Stimulated activated CD4-positive, alpha-beta T cell treated with anti-CD3 and anti-CD28 coated beads, Interleukin-15, amount 100 ng/mL, for 24 hours (primary cell): ENCODE measurements at places on chromosomes 16 and 17.

GRCh38 chr16:87032554-87032953, 284.6 kb downstream of the C16orf95 start:
- no peak for DNase-seq

- DNase-seq, result no peak
Observed at GRCh38 chr16:53599548-53599947, 96.5 kb upstream of the AKTIP start.

GRCh38 chr17:32798938-32799337, 78.0 kb downstream of the MYO1D start:
- DNase-seq, result no peak

DNA sequence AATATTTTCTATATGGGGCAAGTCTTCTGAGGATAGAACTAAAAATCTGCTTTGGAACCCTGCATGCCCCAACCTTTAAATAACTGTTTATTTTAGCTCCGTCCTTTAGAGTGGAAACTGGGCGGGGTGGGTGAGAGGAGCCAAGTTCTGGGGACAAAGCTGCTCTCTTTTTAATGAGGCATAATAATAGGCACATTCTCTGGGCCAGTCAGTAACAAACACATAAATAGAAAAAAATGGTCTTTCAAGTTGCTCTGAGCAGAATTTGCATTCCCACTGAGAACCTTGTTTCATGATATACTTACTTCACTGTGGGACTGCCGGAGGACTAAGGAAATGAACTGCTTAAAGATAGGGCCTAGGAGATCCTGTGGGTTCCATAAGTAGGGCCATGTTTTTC, 51.5 kb downstream of the KNOP1 start:
- DNase-seq, result no peak

DNA sequence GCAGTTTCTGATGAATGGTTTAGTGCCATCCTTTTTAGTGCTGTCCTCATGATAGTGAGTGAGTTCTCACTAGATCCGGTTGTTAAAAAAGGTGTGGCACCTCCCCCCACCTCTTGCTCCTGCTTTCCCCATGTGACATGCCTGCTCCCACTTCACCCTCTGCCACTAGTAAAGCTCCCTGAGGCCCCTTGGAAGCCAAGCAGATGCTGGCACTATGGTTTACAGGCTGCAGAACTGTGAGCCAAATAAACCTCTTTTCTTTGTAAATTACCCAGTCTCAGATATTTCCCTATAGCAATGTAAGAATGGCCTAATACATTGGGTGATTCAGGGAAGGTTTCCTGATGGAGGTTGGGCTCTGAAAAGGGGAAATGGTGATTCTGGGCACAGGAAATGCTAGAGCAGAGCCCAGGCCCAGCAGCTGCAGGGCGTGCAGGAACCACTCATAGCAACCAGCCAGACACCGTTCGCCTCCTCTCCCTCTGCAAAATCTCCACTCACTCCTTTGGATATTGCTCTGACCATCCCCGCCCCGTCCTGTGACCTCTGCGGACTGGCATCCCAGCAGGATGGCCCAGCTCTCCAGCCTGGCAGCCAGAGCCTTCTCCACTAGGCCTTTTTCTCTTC, 2.6 kb upstream of the ADORA2B start:
- no peak for DNase-seq

DNA sequence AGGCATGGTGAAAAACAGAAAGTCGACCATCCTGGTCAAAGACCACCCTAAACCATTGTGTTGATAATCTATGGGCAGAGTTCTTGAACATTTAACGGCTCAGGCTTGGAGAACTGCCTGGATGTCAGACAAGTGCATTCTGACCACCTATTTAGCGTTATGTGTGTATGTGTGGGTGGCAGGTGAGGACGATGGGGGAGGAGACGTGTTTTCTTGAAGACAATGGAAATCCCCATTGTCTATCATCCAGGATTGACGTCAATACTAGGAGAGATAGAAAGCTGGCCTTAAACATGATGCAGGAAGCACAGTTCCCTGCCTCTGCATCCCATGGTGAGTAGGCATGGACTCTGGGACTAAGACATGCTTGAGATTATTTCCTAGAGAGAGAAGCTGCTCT, 157.4 kb upstream of the MAF start:
- DNase-seq, result no peak

- no peak for DNase-seq
Observed at GRCh38 chr17:80008848-80009247, 26.8 kb downstream of the TBC1D16 start.

DNA sequence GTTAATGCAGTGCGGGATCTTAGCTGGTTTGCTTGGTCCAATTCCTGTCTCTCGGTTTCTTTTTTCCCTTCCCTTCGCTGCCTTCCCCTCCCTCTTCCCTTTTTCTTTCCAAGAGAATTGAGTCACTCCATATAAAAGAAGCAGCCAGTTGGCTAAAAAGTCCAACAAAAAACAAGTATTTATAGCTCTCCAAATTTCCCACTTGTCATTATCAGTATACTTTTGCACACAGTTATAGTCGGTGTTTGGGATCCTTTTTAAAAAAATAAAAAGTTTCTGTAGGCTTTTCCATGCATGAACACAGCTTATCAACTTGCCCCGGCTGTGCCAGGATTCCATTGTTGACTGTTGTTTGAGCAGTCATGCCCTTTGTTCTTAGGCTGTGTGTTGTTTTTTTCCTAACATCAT, 24.9 kb downstream of the HMOX2 start:
- DNase-seq, result no peak

GRCh38 chr17:72259922-72260321, 139.1 kb downstream of the SOX9 start:
- no peak for DNase-seq

DNA sequence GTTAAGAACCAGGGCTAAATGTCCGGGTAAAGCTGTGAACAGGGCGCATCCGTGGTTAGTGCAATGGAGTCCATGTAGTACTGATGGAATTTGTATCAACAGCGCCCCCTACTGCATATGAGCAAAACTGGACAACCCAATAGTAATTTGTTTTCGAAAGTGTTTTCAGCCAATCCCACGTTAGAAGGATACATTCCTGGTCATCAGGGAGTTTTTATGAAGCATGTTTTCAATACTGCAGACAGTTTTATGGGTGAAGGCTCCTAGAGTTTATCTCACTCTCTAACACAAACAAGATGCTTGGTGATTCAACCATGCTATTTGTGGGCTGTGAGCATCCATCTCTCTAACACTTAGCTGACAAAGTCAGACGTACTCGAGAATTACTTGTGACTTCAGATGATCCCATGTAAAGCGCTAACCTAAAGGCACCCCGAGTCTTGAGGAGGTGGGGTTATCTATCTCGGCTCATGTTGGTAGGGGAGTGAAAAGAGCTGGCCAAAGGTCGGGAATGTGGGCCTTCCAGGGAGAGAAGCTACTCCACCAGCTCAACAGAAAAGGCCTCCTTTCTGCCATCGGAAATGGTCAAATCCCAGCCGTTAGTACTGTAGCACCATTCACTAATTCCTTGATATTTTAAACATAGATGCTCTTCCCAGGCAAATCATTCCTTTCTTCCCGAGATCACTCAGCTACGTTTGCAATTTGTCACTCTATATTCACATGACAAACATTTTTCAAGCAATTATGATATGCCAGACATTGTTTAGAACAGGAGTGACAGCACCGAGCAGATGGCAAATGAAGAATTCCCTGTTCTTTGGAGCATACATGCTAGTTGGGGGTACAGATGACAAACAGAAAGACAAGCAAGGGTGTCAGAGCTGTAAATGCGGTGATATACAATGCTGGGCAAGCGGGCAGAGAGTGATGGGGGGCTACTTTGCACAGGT, 46.9 kb upstream of the HNF1B start:
- DNase-seq, result peak; percentile 65

- DNase-seq, result no peak
Observed at GRCh38 chr17:12301551-12301950, 280.9 kb downstream of the MAP2K4 start.

DNA sequence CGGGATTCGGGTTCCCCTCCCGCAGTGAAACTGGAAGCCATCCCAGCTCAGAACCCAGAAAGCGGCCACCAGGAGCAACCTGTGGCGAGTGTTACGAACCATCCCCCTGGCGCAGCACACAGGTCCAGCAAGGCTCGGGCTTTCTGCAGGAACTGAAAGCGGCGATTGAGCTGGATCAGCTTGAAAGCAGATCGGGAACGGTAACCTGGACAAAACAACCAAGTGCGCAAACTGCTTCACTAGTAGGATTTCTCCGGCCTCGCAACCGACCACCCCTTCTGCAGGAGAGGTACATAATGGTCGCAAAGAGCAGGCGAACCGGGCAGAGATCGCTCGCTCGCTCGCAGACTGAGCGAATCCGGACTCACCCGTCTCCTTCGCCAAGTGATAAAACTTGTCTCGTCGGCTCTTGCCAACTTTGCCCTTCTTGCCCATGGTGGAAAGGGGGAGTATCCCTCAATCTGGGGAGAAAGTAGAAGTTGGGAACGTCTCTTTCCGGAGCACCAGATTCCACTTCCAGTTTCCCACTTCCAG, 696 bp upstream of the PSMC5 start:
- peak; percentile 38 for DNase-seq

- DNase-seq, result peak; percentile 12
Observed at GRCh38 chr17:1997927-1998742, 27.0 kb downstream of the RTN4RL1 start.

DNA sequence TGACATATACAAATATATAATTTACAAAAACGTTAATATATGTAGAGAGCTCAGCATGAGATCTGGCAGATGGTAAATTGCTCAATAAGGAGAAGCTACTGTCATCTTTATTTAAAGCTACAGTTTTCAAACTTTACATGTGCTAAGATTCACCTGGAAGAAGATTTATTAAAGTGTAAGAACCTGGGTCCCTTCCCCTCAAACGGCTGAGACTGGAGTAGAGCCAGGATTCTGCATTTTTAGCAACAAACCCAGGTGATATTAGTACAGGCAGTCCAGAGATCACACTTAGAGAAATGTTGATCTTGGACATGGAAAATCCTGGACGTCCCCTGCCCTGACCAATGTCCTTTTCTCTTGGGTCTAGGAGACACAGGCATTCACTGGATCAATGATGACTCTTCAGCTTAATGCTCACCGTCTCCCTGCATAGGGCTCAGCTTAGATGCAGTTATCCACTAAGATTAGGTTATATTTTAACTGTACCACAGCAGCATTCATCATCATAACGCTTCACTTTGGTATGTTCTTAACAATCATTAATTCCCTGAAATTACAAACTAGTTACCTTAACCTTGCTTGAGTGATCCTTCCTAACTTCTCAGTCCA, 20.4 kb downstream of the CDR2 start:
- DNase-seq, result no peak

GRCh38 chr17:64234961-64235360, 28.1 kb downstream of the TEX2 start:
- no peak for DNase-seq

DNA sequence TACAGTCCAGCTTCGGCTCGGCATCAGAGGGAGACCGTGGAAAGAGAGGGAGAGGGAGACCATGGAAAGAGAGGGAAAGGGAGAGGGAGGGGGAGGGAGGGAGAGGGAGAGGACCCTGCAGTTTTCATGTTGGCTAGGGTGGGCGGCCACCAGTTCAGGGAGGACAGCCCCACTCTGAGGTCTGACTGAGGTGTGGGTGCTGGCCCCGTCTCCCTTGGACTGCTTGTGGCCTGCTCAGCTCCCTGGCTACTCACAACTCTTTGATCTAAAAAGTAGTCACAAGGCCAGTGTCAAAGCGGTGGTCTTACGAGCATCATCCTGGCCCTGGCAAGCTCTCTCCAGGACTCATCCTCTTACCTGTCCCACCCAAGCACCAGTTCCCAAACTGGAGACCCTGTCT, 9.4 kb downstream of the COX4I1 start:
- no peak for DNase-seq

GRCh38 chr17:78256707-78257591, 25.5 kb downstream of the TMEM235 start:
- DNase-seq, result no peak

DNA sequence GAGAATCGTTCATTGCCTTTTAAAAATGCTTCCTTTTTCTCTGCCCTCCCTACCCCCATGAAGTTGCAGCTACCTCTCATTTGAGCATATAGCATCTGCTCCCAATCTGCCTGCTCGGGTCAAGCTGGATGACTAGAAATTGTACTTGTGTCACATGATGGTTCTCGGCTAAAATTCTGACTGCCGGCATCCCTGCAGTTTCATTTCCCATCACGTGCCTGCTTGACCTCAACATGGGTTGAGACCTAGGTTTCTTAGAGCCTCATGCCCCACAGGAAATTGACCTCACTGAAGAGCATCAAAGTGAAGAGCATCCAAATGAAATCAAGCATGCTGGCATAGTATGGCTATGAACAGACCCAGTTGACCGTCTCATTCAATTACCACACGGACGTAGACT, 581.6 kb upstream of the PSMD7 start:
- no peak for DNase-seq

DNA sequence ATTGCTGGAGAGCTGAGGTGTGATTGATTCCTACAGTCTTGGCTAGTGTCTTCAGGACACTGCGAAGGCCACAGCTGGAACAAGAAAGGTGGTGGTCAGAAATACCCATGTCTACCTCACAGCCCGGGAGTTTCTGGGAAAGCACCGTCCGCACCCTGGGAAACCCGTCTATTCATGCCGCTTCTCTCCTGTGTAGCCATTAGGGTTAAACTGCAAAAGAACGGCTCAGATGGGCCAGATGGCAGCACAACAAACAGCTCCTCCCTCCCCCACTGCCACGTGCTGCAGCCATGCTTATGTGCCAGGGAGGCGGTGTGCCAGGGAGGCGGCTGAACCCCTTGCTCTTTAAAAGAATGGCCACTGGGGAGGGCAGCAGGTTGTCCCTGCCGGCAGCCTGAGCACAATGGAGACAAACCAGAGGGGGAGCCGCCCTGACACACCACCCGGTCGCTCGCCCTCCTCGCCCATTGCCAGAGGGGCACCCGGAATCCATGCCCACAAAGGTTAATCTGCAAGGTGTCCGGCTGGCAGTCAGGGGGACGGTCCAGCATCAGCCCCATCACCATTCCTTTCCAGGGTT, 65.2 kb downstream of the CYTH1 start:
- peak; percentile 57 for DNase-seq

DNA sequence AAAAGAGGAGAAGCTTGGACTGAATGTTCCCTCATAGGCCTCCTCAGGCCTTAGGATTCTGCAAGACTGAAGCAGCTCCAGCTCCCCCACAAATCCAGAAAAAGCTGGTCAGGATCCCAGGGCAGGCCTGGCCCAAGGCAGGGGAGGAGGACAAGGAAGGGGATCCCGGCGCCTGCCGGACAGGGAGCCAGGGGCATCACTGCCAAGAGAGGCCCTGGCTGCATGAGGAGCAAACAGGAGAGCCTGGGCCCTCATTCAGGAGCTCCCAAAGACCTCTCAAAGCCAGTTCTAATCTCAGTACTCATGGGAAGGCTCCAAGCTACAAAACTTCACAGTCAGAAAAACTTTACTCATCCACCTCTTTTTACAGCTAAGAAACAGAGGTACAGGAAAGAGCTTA, 67.3 kb downstream of the ZNF423 start:
- DNase-seq, result no peak

DNA sequence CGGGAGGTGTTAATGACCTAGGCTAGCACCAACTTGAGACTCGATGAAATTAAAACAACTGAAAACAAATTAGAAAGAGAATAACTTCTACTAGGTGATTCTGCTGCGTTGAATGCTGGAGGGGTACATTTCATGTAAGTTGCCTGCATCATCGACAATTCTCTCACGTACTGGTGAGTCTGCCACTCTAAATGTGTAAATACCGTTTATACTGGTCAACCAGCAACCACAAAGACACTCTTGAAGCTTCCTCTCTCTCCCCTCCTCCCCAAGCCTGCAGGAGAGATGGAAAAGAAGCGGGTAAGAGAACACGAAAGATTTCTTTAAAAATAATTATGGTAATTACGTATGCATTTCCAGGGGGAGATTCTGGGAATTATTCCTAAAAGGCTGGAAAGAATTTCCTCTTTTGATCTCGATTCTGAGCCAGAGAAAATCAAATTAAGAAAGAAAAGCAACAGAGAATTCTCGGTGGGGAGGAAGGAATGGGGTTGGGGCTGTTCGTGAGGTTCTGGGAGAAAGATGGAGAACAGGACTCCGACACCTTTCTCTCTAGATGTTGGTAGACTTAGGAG, 68.6 kb upstream of the MRTFB start:
- no peak for DNase-seq
